ENCODE measurements at places on chromosomes 2 and 18.

DNA sequence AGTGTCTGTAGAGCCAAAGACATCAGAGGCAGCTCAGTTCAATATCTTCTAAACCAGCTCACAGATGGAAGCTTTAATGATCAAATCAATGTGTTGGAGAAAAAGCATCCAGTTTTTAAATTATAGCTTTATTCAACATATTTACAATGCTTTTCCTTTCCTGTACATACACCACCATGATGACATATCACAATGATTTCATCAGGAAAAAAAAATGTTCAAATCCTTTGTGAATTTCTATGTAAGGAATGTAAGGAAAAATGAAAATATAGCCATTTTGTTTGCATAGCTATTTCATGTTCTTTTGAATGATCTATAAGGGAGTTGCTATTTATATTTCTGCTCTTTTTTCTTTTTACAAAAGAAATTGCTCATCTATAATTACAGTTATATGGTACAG lies 134.7 kb upstream of the CDH20 start:
- no peak for DNase-seq

DNA sequence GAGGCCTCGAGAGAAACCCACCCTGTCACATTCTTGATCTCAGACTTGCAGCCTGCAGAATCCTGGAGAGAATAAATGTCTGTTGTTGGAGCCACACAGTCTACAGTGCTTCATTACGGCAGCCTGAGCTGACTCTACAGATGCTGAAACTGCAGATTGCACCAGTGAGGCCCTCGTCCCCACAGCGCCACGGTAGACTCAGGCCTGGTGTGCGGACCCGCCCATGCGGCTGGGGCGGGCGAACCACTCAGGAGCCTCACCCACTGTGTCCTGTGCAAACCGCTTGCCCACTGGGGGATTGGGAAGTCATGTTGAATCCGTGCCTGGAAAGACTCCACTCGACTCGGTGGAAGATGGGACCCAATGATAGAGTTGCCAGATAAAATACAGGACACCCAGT lies 125.2 kb upstream of the COPS8 start:
- no peak for DNase-seq

GRCh38 chr2:11636593-11637295 lies 33.3 kb downstream of the NTSR2 start:
- no peak for DNase-seq

DNA sequence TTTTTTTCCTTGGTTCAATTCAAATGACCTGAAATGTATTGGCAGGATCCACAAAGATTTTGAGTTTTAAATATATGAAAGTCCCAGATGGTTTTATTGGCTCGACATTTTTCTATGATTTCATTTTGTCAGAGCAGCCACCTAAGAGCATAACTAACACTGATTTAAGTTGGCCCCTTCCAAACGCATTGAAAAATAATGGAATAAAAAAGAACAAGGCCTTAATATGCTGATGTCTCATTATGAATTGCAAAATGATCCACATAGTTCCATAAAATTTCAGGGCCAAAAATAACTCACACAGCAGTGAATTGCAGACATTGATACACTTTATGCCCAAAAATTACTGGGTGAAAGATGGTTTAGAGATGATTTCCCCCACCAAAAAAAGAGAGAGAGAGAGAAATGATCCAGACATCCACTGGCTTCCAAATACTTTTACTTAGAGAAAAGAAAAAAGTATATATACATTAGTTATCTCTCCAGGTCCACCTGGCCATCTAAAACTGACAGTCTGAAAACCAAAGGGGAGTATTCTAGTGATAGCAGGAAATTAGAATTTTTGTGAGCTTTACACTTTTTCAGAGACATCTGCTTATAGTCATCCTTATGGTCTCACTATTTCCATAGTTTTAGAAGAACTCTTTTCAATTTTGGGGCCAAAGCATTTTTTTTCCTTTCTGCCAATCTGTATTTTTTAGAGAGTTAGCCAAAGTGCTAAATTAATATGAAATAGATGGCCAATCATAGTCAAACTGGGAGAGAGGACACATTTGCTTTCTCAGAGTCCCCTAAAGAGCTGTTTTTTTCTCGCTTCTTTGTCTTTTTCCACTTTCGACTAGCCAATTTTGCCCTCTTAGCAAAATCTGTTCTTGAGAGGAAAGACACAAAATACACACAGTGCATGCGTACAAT lies 213.5 kb upstream of the RND3 start:
- DNase-seq: no peak

GRCh38 chr18:49094136-49094535 lies 143.4 kb upstream of the SMAD7 start:
- DNase-seq: no peak

GRCh38 chr2:196961889-196962288 lies 35.4 kb upstream of the PGAP1 start:
- no peak for DNase-seq

- DNase-seq: no peak
Measured at GRCh38 chr2:72915907-72916742, 1.2 kb upstream of the EMX1 start.

DNA sequence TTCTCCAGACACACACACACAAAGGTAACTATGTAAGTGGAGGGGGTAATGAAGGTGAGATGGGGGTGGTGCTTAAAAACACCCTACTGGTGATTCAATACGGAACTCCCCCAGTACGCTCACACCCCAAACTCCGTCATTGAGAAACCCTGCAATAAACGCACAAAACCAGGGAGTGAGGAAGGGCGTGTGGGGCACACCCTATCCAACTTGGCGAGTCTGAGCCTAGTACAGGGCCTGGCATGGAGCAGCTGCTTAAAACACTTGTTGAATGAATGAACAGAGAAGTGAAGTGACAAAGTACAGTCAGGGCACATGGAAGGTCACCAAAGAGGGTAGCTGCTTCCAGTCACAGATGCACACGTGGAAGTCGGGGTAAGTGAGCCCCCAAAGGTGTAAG lies 146.8 kb upstream of the SMAD2 start:
- no peak for DNase-seq

DNA sequence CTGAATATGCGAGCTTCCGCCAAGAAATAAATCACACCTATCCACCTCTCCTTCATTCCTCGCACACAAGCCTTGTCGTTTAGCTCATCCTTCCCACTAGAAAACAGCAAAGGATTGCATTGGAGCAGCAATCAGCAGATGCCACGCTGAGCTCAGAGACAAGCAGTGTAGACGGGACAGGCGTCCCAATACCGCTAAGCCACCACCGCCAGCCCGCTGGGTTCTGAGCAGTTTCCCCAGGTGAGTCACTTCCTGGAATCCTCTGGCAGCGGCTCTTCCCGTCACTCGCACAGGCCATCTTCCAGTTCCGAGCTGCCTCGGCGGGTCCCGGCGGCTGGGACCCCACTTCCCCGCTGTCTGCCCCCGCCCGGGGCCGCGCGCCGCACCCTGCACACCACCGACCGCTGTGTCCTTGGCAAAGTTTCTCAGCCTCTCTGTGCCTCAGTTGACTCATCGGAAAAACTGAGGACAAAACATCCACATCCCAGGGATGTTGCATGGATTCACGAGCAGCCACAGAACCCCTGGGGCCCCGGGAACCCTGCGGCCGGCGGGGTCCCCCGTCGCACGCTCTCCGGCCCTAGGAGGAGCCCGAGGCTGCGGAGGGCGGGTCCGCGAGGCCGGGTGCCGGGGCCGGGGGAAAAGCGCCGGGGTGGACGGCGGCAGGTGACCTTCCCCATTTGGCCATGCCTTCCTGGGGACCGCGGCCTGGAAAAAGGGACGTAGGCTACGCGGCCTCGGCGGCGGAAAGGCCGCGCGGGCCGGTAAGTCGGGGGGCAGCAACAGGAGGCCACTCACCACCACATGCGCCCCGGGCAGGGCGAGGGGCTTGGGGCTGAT lies 573 bp downstream of the KDSR start:
- DNase-seq: no peak

DNA sequence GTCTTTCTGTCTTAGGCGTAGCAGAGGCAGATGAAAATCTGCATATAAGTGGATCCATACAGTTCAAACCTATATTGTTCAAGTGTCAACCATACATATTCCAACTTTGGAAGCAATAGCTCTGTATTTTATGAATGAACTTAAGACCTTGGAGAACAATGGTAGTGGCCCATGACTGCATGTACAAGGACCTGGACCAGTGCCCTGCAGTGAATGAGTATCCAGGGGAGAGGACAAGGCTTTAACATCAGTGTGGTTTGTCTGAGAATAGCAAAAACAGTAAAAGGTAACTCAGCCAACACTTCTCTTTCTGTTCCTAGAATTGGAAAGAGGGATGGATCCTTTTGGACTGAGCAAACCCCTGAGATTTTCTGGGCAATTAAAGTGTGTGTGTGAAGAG lies 230.8 kb upstream of the LINC00305 start:
- no peak for DNase-seq

- DNase-seq: no peak
Measured at GRCh38 chr18:13543811-13544732, 182.3 kb downstream of the FAM210A start.

Measured in NCI-H2081 treated with DMSO at 0.1 percent for 48 hours (cell line).